ENCODE measurements at places on chromosomes 1 and 21.

- no peak for DNase-seq
Measured at GRCh38 chr1:57683037-57683942, 259.4 kb upstream of the DAB1 start.

DNA sequence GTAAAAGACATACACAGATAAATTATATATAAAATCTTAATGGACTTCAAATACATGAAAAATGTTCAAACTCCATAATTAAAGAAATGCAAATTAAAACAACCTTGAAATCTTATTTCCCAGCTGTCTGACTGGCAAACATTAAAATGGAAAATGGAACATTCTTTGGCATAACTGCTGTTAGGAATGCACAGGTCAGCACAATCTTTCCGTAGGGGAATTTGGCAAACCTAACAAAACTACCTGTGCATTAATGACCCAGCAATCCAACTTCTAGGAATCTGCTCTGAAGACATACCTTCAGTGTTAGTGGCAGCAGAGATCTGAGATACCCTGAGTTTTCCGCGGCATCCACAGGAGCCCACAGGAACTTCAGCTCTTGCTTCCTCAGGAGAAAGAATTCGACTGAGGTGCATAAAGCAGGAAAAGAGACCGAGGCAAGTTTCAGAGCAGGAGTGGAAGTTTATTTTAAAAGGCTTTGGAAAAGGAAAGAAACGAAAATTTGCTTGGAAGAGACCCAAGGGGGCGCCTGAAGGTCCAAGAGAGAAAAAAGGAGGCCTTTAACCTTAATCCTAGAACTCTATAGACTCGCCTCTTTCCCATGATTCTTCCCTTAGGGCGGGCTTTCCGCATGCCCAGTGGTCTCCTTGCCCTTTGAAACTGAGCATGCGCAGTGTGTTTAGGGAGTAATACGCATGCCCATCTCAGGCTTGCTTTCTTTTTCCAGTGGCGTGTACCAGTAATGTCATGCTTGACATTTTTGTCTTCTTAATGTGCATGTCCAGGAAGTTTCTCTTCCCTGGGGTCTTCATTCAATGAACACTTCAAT, 24.8 kb downstream of the LYPD8 start:
- DNase-seq, result no peak

- DNase-seq, result no peak
Measured at GRCh38 chr1:56545711-56546110, 33.7 kb downstream of the PLPP3 start.

DNA sequence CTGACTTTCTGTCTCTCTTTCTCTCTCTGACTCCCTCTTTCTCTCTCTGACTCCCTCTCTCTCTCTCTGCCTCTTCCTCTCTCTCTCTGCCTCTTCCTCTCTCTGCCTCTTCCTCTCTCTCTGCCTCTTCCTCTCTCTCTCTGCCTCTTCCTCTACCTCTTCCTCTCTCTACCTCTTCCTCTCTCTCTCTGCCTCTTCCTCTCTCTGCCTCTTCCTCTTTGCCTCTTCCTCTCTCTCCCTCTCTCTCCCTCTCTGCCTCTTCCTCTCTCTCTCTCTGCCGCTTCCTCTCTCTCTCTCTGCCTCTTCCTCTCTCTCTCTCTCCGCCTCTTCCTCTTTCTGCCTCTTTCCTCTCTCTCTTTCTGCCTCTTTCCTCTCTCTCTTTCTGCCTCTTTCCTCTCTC, 18.6 kb upstream of the ANKRD45 start:
- no peak for DNase-seq

- no peak for DNase-seq
Measured at GRCh38 chr1:158007667-158008386, 14.4 kb downstream of the KIRREL1 start.

DNA sequence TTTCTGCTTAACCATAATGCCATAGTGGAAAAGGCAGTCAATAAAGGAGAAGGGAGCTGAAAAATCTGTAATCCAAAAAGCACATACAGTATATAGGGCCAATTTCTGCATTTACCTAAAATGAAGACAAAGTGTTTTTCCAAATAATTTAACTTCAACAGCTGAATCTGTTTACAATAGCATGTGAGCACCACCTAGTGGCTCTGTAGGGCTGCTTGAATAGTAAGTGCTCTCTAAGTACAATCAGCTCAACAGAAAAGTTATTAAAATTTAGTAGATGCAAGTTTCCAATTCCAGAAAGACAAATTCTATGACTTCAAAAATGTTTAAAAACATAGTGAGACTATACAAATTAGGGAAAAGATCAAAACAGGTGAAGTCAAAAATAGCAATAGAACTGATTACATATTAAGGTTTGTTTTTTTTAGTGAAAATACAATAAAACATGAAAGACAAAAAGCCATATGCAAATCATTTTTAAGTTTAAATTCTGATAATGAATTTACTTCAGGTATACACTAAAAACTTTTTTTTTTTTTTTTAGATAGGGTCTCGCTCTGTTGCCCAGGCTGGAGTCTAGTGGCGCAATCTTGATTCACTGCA, 220.0 kb downstream of the SETD4 start:
- peak; percentile 53 for DNase-seq

- DNase-seq, result peak; percentile 55
Measured at GRCh38 chr1:25704267-25704691, 87.7 kb downstream of the MAN1C1 start.

DNA sequence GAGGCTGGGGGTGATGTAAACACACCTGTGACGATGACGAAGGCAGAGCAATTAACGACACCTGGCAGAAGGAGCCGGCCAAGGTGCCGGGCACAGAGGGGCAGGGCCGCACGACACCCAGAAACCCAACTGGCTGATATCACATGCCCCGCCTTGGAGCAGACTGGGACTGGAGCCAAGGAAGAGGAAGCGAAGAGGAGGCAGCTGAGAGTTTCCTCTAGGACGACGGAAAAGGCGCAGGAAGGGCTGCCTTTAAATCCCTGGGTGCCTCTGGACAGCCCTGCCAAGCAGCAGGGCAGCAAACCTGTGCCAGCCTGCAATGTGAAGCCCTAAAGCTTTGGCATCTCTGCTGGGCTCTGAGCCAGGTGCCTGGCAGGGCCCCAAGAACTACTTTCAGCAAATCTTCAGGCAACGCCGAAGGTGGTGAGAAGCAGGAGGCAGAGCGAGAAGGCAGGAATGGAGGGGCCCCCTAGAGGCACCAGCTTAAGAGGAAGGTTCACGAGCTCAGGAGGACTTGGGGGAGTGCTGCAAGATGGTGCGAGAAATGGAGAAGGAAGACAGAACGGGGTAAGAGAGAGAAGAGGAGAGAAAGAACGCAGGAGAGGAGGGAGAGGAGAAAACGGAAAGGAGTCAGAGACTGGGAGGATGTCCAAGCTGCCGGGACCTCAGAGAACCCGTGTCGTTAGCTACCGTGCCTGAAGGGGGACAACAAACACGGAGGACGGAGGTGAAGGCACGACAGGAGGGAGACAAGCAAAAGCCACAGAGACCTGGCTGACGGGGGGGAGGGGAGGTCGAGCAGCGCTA, 25.3 kb upstream of the PEF1 start:
- peak; percentile 25 for DNase-seq

GRCh38 chr1:65009724-65010420, 43.5 kb upstream of the JAK1 start:
- peak; percentile 12 for DNase-seq

- DNase-seq, result no peak
Measured at GRCh38 chr1:72498371-72498770, 216.0 kb upstream of the NEGR1 start.

GRCh38 chr21:42750737-42751530, 97.5 kb downstream of the PDE9A start:
- DNase-seq, result no peak

- DNase-seq, result no peak
Measured at GRCh38 chr1:242140836-242141235, 141.9 kb upstream of the MAP1LC3C start.

GRCh38 chr1:107993920-107994319, 28.9 kb upstream of the VAV3 start:
- DNase-seq, result no peak

GRCh38 chr1:220159041-220159440, 65.1 kb downstream of the IARS2 start:
- DNase-seq, result no peak

DNA sequence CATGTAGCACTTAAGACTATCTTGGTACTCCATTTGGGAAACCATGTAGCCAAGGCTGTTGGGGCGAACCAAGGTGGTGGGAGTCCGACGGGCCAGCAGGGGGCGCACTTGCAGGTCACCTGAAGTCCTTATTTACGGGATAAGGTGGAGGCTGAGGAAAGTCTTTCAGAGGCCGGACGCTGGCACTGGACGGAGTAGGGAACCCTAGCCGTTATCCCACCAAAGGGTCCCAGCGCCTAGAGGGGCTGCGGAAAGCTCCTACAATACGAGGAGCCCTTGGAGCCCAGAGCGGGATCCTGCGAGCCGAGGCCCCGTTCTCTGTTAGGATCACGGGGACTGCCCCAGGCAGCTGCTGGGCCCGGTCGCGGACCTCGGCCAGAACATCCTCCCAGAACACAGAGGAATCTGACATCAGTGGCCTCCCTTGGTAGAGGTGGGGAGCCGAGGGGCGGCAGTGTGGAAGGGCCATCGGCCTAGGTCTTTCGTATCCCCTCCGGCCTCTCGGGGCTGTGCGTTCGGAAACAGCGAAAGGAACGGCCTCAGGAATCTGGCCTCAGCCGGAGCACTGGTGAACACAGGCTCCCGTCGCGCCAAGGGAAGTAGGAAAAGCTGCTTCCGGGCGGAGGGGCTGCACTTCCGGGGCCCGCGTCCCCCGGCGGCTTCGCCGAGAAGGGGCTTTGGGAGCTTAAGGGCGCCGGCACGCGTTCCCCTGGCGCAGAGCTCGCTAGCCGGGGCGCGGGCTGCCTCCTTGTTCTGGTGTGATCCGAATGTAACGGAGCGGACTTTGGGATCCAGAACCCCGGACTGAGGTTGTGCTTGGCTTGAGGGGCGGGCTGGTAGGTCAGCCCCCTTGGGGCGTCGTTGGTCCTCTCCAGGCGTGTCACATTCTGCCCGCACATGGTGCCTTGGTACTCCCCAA, 29.9 kb upstream of the RPTN start:
- peak; percentile 70 for DNase-seq

GRCh38 chr1:180112984-180113647, 41.6 kb upstream of the QSOX1 start:
- no peak for DNase-seq

- no peak for DNase-seq
Measured at GRCh38 chr21:19034041-19034440, 630.5 kb upstream of the TMPRSS15 start.

GRCh38 chr21:44466351-44466954, 11.1 kb downstream of the LRRC3 start:
- no peak for DNase-seq

DNA sequence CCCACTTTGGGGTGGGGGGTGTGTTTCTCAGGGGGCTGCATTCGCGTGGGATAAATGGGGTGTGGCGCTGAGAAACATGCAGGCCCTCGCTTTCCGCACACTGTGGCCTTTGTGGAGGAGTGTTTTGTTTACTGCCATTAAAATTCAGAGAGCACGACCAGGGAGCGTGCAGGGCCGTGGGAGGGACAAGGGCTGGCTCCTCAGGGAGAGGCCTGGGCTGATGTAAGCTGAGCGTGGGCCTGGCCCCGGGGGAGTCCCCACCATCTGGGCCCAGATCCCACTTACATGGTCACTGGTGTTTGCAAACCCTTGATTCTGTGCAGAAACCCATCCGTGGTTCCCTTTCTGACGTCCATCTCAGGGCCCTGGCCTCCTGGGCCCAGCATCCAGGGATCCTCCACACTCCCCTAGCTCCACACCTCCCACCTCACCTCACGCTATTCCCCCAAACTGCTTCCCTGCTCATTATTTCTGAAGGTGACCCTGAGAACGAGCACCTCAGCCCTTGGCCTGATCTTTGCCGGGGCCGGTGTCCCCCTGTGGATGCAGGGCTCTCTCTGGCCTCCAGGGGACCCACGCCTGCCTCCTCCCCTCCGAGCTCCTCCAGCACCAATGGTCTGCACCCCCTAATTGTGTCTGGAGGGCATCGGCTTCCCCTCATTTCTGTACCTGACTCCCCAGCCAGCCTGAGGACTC, 92.5 kb upstream of the SIM2 start:
- DNase-seq, result no peak

DNA sequence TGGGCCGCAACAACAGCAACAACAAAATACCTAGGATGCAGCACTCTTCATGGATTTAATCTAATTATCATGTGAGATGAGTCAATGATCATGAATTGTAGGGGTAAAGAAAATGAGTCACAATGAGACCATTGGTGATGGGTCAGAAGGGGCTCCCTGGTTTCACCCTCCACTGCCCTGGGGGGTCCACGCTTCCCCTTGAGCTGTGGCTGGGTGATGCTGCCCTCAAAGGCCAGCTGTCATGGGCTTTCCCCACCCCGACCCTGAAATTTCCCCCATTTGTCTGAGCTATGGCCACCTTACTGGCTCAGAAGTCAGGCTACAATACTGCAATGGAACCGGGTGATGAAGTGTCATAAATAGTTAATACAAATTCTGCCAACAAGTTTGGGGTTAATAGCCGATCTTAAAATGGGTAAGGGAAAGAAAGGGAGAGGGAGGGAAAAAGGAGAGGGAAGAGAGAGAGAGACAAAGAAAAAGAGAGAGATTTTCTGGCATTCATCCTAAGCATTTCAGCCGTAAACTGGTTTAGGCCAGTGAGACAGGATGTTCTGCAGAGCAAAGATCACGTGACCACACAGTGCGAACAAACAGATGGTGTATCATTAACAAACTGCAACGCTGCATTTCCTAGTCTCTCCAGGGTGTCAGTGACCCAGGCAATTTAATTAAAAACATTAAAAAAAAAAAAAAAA, 143.4 kb upstream of the ERRFI1 start:
- peak; percentile 81 for DNase-seq

DNA sequence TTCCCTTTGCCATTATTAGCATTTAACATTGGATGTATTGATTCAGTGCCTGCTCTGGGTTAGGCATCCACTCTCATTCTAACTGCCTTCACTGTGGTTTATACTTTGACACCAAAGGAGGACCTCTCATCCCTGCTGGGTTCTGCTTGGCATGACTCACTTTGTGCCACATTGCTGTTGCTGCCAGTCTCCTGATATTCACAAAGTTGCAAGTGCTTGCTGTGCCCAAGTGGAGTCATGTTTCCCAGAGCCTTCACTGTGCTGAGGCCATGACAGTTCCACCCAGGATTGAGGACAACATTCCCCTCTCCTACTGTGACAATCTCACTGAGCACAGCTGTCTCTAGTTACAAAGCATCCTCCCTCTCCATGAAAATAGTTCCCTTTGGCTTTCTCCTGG, 519.9 kb upstream of the USP24 start:
- no peak for DNase-seq

GRCh38 chr1:91121366-91121765, 99.5 kb upstream of the ZNF644 start:
- DNase-seq, result no peak

GRCh38 chr1:51302746-51303145, 27.6 kb downstream of the TTC39A start:
- DNase-seq, result no peak
